ENCODE measurements at places on chromosomes 4 and X.

DNA sequence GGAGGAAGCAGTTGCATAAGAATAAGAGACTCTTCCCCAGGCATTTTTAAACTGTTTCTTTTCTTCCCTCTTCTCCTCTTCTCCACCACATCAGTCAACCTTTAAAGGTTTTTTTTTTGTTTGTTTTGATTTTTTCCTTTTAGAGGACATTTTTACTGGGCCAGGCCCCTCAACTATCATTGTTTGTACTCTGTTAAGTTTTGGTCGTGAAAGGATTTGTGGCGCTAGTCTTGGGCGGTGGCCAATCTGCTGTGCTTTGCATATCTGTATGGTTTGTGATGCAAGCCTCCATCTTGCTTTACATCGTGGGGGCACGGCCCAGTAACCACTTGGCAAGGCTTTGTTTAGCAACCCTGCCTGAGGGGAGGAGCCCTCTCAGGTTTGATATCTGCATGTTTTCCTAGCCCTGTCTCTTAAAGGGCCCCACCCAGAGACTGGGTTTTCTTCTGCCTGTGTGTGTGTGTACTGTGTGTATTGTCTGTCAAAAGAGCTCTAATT, 101.9 kb upstream of the SLITRK2 start:
- DNase-seq: no peak

- DNase-seq: no peak
Observed at GRCh38 chr4:152990471-152991131, 54.5 kb downstream of the FHDC1 start.

- DNase-seq: no peak
Observed at GRCh38 chr4:55955710-55956109, 7.0 kb downstream of the CEP135 start.

DNA sequence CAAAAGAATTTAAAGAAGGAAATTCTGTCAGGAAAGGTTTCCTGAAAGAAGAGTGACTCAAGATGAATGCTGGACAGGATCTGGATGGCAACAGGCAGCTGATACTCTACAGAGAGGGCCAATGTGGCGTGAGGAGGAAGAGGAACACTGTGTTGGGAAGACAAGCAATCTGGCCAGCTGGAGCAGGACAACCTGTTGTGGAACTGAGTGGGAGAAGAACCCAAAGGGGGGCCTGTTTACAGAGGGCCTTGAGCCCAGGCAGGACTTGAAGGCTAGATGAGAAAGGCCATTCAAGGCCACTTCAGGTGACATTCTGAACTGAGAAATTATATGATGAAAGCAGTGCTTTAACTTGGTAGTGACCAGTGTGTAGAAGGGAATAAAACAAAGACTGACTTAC, 8.5 kb downstream of the OTUD4 start:
- no peak for DNase-seq

DNA sequence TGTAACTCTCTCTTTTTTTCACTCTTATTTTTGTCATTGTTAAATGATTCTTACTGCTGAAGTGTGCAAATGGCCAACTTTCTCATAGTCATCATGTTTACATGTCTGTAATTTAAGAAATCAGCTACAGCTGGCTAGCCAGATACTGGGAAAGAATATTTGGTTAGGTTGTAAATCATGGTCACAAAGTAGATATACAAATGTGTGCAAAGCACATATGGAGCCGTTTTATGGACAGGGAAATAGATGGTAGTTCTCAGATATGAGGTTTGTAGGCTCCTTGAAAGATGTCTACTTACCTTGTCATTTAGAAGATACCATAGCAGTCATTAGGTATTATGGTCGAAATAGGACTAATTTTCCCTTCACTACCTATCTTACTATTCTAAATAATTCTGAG, 430.4 kb downstream of the ADGRL3 start:
- DNase-seq: no peak

DNA sequence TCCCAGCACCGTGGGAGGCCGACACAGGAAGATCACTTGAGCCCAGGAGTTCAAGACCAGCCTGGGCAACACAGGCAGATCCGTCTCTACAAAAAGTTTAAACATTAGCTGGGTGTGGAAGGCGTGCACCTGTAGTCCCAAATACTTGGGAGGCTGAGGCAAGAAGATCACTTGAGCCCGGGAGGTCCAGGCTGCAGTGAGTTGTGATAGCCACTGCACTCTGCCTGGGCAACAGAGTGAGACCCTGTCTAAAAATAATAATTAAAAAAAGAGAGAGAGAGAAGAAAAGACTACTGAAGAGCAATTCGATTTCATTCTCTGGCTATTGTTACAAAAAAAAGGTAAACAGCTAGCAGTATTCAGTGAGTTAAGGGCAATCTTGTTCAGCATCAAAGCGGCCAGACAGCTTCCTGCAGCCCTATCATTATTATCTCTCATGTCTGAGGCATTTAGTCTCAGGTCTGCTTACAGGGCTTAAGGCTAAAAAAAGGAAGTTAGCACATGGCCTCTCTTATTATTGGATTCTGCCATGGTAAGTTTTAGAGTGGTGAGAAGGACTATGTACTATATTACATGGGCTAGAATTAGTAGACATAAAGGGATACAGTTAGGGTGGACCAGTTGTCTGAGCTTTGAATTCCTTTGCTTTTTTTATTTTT, 37.9 kb downstream of the ARHGEF6 start:
- DNase-seq: no peak

- DNase-seq: no peak
Observed at GRCh38 chrX:103739421-103739820, 28.7 kb downstream of the TMEM31 start.

GRCh38 chr4:111678479-111678878, 466.8 kb upstream of the FAM241A start:
- peak; percentile 36 for DNase-seq

- peak; percentile 92 for DNase-seq
Observed at GRCh38 chrX:10017872-10018271, 50.7 kb downstream of the CLDN34 start.

DNA sequence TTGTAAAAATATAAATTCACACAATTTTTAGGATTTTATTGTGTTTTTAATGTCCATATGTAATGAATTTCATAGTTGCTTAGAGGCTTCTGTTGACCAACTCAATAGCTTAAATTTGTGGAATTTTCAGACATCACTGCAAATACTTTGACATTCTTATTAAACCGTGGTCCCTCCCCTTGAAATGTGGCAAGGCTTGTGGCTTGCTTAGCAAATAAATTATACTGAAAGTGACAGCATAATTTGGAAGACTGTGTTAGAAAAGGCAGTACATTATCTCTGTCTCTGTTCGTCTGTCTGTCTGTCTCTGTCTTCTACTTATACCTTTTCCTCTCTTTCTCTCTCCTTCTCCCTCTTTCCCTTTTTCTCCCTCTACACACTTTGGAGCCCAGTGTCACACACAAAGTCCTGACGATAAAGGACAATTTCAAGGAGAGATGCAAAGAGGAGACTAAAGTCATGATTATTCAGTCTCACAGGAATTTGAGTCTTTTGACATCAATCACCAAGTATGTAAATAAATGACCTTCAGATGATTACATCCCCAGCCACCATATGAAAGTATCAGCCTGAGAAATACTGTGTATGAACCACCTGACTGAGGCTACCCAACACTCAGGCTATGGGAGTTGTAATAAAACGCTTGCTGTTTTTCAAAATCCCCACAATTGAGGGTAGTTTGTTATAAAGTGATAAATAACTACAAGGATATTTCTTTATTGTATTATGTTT, 21.0 kb upstream of the UGT2B7 start:
- DNase-seq: peak; percentile 38

GRCh38 chr4:188270273-188271069, 131.2 kb downstream of the TRIML1 start:
- no peak for DNase-seq

- DNase-seq: no peak
Observed at GRCh38 chrX:21490341-21490740, 116.1 kb downstream of the CNKSR2 start.

GRCh38 chr4:86326400-86326799, 33.5 kb downstream of the MAPK10 start:
- DNase-seq: no peak

DNA sequence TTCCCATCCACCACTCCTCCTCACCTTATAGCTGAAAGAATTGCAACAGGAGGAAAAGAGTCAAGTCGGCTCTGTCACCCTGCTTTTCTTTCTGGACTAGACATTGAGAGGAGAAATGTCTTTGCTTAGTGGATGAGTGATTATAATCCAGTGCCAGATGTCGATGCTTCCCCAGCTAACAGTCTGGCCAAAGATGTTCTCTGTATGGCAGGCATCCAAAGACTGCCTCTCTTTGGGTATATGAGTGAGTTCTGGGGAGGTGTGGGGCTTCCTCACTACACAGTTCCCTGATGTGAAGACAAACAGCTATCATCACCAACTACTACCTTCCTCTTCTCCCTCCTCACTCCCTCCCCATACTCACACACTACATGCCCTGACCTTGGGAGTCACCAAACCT, 90.9 kb downstream of the COMMD8 start:
- DNase-seq: no peak

- no peak for DNase-seq
Observed at GRCh38 chr4:28469886-28470285, 1609.2 kb downstream of the STIM2 start.

DNA sequence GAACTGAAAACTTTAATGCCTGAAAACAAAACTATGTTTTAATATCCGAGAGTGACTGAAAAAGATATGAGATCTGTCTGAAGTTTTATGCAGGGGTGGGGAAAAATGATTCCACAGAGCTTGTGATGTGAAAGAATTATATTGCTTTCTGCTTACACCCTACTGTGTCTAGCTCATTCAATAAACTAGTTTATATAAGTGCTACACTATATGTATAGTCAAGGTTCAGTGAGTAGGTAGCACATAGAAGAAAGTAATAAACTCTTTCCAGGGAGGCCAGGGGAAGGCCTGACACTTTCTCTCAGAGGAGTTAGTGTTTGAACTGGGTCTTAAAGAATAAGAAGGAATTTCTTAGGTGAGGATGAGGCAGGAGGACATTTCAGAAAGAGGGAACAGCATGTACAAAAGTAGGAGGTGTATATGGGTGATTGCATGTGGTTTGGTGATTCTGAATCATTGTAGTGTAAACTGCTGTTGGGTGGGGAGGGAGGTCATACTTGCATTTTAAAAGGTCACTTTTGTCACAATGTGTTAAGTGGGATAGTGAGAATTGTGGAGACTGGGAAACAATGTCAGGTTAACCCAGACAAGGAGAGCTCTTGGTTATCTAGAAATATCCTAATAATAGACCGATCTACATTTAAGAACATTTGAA, 25.1 kb upstream of the TEX13D start:
- no peak for DNase-seq

DNA sequence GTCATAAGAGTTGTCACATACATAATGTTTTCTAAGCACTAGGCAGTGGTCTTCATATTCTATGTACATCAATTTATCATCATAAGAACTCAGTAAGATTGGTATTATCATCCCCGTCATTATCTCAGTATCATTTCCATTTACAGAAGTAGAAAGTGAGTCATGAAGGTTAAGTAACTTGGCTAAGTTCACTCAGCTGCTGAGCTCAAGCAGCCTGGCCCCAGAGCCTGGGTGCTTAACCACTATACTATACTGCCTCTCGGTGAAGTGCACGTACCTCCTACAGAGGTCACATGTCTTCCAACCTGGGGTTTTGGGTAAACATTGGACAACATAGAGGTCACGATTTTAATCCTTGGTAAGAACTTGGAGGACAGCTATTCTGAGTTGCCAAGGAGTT, 161.5 kb upstream of the GATB start:
- no peak for DNase-seq

- peak; percentile 28 for DNase-seq
Observed at GRCh38 chr4:99885063-99885664, 9.1 kb downstream of the LAMTOR3 start.
